ENCODE measurements at places on chromosomes 13 and 19.

GRCh38 chr13:20729633-20730585 is 26.4 kb downstream of the IL17D start:
- DNase-seq, result no peak

DNA sequence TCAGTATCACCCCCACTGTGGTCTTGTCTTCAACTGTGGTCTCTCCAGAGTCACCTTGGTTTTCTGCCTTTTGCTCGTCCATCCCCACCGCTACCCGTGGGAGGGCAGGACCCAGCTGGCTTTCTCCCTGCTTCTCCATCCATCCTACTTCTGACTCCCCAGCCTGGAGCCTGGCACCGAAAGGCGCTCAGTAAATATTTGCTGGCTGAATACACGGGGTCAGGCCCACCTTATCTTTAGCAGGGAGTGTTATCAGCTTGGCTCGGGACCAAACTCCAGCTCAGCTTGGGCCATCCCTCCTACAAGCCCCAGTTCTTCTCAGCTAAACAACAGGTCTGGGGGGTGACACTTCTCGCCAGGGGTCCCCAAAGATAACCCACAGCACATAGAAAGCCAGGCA is 62.0 kb upstream of the KLF2 start:
- DNase-seq, result no peak

- no peak for DNase-seq
Observed at GRCh38 chr13:77732287-77732686, 34.8 kb downstream of the SLAIN1 start.

GRCh38 chr13:41312176-41312500 is 1.1 kb downstream of the NAA16 start:
- DNase-seq, result peak; percentile 28

GRCh38 chr13:71695662-71696061 is 171.3 kb downstream of the DACH1 start:
- DNase-seq, result no peak
